ENCODE measurements at places on chromosomes 3 and 15. TPM values are rescaled to one million over a fixed set of nuclear protein-coding genes. Genes with fewer than 3 reads are reported as not detected.

The ARIH1 gene
- total RNA-seq, result 108 TPM

The SERINC4 gene
- 0.18 TPM for total RNA-seq

The ZCWPW2 gene
- total RNA-seq, result 2.1 TPM

The ITIH1 gene
- total RNA-seq, result 0.34 TPM

The IL5RA gene
- 23.3 TPM for total RNA-seq

The TGM5 gene
- total RNA-seq, result 0.15 TPM

The GOLGA8S gene
- total RNA-seq, result 0.11 TPM

The ADCY5 gene
- 8.4 TPM for total RNA-seq

The SLC28A1 gene
- not detected for total RNA-seq

The SCN11A gene
- total RNA-seq, result 0.60 TPM

The C15orf61 gene
- 5.8 TPM for total RNA-seq

The GRK7 gene
- total RNA-seq, result 0.12 TPM

The MYL3 gene
- total RNA-seq, result 2.8 TPM

The SCN10A gene
- not detected for total RNA-seq

The COL6A5 gene
- 9.4 TPM for total RNA-seq

The TUBGCP5 gene
- total RNA-seq, result 16.0 TPM

The FBXL22 gene
- total RNA-seq, result 2.2 TPM

The MORF4L1 gene
- total RNA-seq, result 254 TPM

The OSBPL10 gene
- total RNA-seq, result 21.1 TPM

The CD200 gene
- total RNA-seq, result 21.6 TPM

The GPR149 gene
- total RNA-seq, result not detected
